ENCODE measurements at places on chromosomes 6 and 20.
A peak's percentile ranks its signal among the peaks of the same experiment; 100 is the strongest.

GRCh38 chr6:156789081-156789943, 12.1 kb downstream of the ARID1B start:
- no peak for DNase-seq

DNA sequence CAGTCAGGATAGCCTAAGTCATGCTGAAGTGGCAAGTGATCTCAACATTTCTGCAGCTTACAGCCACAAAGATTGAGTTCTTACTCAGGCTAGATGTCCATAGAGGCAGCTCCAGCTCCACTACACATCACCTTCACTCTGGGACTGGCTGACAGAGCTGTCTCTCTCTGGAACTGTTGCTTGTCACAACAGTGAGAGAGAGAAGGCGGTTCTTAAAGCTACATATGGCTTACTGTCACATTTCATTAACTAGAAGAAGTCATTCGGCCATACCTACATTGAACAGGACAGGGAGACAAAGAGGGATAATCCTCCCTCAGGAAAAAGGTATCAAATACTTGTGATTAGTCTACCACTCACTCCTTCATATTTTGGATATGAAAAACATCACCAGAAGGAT, 914.9 kb upstream of the FLRT3 start:
- no peak for DNase-seq

DNA sequence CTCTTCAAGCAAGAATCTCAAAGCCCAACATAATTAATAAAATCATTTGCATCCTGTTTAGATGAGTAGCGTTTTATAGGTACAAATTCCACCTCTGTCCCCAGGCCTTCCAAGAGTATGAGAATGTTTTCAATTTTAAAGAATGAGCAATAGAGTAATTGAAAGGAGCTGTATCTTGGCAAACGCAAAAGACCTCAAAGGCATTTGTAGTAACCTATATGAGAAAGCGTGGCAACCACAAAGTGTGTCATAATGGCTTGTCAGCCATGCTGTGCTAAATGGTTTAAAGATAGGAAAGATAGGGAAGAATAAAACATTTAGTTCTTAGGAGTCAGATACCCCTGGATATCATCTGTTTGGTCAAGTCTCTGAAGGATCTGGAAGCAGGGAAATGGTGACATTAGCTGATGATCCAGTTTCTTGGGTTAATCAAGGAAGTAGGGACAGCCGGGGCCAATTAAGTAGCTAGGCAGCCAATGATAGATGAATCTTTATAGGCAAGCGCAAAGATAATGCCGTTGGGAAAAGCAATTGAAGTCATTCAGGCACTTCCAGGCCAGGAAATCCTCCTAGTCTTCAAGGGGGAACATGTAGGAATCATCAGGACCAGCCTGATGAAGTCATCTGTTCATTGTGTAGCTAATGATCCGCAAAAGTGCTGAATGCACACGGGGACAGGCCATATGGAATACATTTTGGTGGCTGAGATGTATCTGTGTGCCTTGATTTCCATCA, 71.5 kb upstream of the ISM1 start:
- no peak for DNase-seq

DNA sequence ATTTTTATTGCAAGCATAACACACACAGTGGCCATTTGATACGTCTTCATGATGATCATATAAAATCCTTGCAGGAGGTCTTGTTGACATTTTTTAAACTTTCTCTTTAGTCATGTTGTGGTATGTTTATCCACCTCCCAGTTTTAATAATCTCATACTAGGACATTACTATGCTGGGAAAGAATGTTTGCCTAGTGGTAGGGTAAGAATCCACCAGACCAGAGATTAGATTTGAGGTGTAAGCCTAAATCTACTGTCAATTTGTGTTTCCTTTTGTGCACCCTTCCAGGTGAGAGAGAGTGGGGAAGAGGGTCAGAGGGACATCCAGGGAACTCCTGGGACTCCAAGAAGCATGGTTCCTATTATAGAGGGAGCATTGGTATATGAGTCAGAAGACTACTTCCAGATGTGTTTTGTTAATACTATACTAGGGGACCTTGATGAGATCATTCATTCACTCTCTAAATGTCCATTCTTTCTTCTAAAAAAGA, 298.3 kb upstream of the SASH1 start:
- no peak for DNase-seq

DNA sequence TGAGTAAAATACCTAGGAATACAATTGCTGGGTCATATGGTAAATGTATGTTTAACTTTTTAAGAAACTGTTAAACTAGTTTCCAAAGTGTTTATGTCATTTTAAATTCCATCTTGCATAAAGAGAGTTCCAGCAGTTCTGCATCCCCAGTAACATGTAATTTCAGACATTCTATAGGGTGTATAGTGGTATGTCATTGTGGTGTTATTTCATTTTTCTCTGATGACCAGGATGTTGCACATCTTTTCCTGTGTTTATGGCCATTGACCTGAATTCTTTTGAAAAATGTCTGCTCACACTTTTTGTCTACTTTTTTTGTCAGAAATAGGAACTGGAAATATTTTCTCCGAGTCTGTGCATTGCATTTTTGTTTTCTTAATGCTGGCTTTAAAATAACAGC, 128.9 kb downstream of the TMEM200A start:
- DNase-seq: no peak

DNA sequence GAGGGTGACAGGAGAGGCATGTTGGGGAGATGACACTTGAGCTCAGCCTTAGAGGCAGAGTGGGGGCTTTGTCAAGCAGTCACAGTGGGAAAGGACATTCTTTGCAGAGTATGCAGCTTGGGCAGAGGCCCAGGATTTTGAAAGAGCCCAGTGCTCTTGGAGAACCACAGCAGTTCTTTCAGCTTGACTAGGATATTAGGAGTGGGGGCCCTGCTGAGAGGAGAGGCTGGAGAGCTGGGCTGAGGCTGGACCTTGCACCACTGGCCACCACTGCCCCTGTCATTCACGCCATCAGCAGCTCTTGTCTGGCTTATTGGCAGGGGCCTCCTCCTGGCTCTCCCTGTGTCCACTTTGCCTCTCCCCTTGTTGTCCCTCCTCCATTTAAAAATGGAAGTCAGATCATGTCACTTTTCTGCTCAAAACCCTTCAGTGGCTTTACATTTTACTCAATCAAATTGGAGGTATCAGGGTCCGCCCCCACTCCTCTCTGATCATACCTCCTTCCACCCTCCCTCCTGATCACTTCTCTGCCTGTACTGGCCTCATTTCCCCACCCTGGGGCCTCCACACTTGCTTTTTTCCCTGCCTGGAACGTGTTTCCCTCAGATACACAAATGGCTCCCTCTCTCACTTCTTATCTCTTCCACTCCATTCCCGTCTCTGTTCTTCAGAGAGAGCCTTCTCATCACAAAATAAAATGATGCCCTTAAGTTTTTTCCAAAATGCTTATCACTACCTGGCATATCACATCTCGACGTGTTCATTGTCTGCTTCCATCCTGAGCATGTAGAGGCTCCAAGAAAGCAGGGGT, 10.5 kb downstream of the MANBAL start:
- DNase-seq: no peak

GRCh38 chr20:53699085-53699674, 105.5 kb upstream of the ZNF217 start:
- no peak for DNase-seq

- no peak for DNase-seq
Measured at GRCh38 chr20:32189691-32190615, 17.6 kb downstream of the PLAGL2 start.

- no peak for DNase-seq
Measured at GRCh38 chr6:154508573-154509375, 1.7 kb downstream of the CNKSR3 start.

GRCh38 chr6:1287103-1287591, 24.8 kb upstream of the FOXQ1 start:
- DNase-seq: no peak

DNA sequence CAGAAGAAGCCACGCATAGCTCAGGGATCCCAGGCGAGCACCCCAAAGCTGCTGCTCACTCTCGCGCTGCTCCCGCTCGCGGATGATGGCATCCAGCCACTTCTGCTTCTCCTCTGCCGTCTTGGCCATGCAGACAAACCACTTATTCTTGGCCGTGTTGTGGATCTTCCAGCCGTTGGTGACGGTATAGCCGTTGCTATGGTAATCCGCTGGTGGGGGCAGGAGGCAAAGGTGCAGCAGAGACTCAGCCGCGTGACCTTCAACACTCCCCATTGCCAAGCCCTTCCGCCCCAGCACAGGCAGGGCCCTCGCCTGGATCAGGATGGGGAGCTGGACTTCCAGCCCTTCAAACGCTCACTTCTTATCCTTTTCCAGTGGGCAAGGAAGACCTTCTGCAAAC, 136.9 kb downstream of the PREX1 start:
- no peak for DNase-seq

DNA sequence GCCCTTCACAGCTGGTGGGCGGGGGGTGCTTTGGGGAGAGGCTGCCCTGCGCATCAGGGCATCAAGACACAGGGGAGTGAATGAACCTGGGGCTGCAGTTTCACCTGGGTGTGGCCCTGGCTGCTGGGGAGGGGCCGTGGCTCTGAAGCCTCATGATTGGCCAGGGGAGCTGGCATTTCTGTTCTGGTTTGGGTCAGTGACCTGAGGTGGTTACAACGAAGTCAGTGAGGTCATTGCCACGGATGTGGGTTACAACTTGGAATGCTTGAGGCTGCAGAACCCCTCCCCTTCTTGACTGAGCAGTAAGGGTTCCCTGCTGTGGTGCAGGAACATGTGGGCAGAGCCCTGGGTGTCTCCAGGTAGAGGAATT, 3.0 kb downstream of the TCEA2 start:
- DNase-seq: no peak

- DNase-seq: no peak
Measured at GRCh38 chr6:93975159-93975558, 555.8 kb upstream of the EPHA7 start.

GRCh38 chr6:18101873-18102272, 20.6 kb downstream of the NHLRC1 start:
- DNase-seq: no peak

DNA sequence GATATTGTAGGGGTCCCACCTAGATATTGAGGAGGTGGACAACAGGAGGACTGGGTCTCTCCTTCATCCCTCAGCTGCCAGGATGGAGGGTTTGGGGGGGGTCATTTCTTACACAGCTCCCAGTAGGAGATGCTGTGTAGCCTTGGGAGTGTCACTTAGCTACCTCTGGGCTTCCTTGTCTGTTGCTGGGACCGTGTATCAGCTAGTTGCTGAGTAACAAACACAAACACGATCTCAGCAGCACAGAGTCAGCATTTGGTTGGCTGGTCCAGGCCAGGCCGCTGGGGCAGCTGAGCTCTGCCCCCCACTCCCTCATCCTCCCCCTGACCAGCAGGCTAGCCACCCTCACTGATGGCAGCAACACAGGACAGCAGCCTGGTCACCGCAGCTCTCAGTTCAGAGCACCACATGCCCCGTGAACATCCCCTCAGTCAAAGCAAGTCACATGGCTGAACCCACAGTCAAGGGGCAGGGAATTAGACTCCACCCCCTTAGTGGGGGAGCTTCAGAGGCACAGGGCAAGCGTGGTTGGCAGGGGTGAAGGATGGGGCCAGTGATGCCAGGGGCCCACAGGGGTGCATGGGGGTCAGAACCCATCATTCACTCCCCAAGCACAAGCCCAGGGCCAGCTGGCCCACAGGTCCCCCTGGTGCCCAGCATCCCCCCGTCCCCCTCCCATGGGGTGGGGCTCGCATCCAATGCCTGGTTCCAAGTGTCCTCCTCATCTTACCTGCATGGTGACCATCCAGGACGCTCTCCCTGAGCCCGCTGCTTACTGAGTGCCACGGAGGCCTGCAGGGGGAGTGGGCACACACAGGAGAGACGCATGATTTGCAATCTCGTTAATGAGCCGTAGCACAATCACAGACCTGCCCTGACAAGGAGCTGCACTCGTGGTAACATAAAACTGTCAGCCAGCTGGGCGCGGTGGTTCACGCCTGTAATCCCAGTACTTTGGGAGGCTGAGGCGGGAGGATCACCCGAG, 112.4 kb downstream of the TAF4 start:
- DNase-seq: no peak

- DNase-seq: peak; percentile 61
Measured at GRCh38 chr6:52361945-52362442, at the start of gene PAQR8. Gene PAQR8, plus strand, starts transcription at chr6:52362151. Its CDS starts 41,063 bp downstream, at chr6:52403214.

DNA sequence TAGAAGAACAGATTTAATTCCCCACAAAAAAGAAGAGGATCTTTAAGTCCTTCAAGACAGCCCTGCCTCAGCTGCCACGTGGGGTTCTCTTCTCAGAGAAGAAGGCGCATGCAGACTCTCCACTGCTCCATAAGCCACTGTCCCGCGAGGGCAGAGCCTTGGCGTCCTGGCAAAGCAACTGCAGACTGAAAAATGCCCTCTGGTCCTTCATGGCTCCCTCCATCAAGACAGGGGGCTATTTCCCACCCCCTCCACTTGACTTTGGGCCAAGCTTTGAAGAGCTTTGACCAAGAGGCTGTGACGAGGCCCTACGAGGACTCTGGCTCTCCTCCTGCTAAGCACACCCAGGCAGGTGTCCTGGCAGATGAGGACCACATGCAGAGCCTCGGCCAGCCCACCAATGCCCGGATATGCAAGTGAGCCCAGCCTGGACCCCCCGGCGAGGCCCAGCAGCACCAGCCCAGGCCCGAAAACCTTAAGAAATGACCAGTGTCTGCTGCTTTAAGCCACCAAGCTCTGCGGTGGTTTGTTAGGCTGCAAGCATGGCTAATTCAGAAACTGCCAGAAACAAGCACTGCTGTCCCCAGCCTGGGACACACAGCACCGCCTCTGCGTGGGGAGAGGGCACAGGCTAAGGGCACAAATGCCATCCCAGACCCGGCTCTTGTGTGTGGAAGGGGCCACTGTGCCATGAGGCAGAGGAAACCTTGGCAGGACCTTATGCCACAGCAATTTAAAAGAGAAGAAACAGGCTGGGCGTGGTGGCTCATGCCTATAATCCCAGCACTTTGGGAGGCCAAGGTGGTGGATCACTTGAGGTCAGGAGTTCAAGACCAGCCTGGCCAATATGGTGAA, 16.1 kb downstream of the GMEB2 start:
- DNase-seq: no peak

DNA sequence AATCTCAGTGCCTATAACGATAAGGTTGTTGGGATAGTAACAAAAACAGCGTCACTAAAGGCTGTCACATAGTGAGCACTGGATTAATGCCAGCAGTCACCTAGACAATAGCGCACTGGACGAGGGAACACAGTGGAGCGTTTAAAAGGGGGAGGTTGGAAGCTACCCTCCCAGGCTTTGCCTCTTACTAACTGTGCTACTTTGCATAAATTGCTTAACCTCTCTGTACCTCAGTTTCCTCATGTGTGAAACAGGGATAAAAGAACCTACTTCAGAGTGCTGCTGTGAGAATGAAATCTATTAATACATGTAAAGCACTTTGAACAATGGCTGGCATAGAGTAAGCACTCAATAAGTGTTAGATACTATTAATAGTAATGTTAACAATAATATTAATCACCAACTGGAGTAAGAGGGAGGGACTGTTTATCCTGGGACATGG, 10.5 kb downstream of the BCL2L1 start:
- DNase-seq: no peak

- DNase-seq: no peak
Measured at GRCh38 chr6:145704143-145704781, 31.1 kb downstream of the EPM2A start.

- no peak for DNase-seq
Measured at GRCh38 chr20:44223721-44224120, 13.2 kb upstream of the OSER1 start.

GRCh38 chr20:47258745-47259695, 97.5 kb downstream of the ZMYND8 start:
- no peak for DNase-seq

- no peak for DNase-seq
Measured at GRCh38 chr6:42419490-42420280, 32.0 kb downstream of the TRERF1 start.

- no peak for DNase-seq
Measured at GRCh38 chr6:51648236-51648635, 439.2 kb downstream of the PKHD1 start.

GRCh38 chr6:54428431-54428830, 120.2 kb downstream of the TINAG start:
- DNase-seq: no peak

All from stimulated activated CD4-positive, alpha-beta T cell treated with anti-CD3 and anti-CD28 coated beads, TNF-alpha, amount 100 ng/mL, for 48 hours (primary cell).